ENCODE measurements at places on chromosomes 12 and 14.

GRCh38 chr12:29403991-29404390 lies 23.0 kb upstream of the ERGIC2 start:
- DNase-seq, result no peak

DNA sequence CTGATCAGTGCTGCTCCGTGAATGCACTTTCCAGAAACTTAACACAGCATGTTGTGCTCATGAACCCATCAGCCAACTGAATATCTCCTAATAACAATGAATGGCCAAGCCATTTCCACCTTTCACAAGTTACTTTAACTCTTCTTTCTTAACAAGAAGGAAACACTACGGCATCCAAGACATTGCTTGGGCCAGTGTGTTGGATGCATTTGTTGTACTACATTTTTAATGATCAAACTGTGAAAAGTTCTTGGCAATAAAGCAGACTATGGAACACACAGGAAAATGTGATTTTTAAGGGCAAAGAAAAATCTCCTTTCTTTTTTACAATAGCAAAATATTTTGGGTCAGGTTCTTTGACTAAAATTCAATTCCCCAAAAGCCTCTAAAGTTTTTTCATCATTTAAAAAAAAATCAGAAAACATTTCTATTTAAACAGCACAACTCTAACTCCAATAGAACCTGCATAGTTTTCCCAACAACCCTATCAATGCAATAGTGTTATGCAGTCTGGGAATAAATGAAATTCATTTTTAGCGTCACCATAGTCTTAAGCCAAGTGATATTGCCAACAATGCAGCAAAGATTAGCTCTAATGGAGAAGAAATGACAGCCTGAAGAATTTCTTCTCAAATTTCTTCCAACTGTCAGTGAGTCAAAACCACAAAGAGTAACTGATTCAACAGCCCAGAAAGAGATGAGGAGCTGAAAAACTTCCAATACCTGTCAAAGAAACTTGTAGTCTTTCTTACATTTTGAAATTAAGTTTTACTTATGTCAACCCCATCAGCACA lies 50.7 kb upstream of the PTPRR start:
- no peak for DNase-seq

DNA sequence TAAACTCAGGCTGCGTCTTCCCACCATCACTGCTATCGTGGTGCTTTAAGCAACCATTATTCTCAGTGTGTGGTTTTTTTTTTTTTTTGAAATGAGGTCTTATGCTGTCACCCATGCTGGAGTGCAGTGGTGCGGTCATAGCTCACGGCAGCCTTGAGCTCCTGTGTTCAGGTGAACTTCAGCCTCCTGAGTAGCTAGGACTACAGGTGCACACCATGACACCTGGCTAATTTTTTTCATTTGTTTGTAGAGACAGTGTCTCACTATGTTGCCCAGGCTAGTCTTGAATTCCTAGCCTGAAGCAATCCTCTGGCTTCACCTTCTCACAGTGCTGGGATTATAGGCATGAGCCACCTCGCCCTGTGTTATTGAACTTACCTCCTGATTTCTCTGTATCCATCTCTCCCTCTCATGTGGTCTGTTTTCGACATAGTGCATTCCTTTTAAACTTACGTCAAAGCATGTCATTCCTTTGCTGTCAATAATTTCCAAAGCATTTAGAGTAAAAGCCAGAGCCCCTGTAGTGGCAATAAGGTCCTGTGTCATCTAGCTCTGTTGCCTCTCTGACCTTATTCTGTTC lies 255.5 kb downstream of the SNAPC1 start:
- DNase-seq, result no peak

DNA sequence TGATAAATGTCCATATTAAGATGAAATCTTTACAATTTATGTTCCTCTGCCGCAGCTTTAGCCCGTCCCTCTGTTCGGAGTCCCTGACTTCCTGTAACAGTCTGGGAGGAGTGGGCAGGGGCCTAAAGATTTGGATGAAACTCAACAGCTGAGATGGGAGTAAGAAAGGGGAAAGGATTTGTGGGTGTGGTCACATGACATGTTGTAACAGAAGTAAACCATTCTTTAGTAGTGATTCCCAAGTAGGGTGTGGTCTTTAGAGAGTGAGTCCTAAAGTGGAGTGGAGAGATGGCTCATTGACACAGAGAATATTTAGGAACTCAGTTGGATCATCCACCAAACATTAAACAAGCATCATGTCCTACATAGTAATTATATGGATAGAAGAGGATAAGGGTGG lies 12.9 kb downstream of the TMEM117 start:
- DNase-seq, result no peak

GRCh38 chr12:125418902-125419564 lies 353.8 kb downstream of the AACS start:
- no peak for DNase-seq

DNA sequence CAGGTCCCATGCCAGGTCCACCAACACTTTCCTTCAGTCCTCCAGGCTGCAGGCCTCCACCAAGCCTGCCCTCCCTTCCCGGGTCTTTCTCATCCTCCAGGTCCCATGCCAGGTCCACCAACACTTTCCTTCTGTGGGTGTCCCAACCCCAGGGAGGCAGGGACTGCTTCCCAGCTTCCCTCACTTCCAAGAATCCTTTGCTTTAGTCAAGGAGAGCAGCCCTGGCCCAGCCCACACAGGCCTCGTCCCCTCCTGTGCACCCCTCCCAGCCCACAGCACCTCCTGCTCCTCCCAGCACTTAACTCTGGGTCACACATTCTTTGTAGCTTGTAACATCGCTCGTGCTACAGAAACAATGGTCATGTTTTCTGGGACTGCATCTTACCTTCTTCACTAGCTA lies 72.9 kb downstream of the TESC start:
- no peak for DNase-seq

DNA sequence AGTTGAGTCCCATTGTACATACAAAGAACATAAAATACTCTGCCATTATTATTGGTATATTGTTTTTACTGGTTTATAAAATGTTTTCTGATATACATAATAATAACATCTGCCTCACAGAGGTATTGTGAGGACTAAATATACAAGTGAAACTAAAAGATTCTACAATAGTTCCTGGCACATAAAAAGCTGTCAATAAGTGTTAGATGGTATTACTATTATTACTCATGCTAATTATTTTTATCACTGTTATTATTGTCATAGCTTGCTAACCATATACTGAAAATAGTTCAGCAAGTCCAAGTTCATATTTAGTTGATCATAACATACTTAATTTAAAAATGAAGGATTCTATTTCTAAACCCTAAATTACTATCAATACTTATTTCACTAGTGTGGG lies 34.4 kb downstream of the BTG1 start:
- no peak for DNase-seq

DNA sequence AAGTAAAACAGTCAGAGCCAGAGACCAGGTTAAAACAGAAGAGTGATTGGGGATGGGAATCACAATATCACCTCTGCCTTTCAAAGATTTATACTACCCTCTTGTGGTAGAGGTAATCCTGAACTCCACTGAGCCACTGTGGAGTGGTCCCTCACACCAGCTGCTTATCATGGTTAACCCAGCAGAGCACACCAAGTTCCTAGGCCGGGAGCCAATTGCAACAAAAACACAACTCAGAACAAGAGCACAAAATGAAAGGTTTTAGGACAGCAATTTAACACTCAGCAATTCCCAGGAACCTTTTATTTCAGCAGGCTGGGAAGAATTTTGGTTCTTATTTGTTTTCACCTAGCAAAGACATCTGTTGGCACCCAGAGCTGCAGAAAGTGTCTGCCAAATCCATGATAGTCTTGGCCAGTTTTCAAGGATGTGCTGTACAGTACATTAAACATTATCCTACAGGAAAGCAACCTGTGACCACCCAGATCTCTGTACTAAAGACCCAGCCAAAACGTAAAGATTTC lies 220.5 kb upstream of the ATXN7L3B start:
- DNase-seq, result no peak

DNA sequence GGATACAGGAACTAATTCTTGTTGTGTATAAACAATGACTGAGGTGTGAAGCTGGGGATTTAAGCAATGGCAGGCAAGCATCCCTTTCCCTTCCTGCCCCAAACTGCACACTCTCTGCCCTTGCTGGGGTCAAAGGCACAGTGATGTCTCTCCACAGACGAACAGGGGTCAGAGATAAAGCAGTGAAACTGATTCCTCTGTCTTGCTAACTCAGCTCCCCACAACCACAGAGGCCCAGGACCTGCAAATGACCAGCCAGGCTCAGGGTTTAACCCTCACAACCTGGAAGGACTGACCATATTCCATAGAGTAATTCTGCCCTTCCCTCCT lies 67.2 kb downstream of the CCDC88C start:
- no peak for DNase-seq

- DNase-seq, result no peak
Measured at GRCh38 chr12:105256921-105257320, 20.9 kb upstream of the APPL2 start.

DNA sequence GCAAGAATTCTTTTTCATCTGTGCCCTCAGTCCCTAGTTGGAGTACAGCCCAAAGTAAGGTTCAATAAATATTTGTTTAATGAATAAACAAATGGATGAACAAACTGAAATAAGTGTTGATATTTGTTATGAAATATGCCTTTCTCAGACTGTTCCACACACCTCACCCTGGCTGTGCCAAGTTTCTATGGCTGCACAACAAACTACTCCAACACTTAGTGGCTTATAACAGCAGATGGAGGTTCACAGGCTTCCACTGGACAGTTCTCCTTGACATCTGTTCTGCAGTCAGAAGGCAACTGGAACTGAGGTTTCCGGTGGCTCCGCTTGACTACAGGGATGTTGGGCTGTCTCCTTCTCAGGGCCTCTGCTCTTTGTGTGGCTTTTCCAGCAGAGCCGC lies 197.1 kb downstream of the RGS6 start:
- DNase-seq, result no peak

DNA sequence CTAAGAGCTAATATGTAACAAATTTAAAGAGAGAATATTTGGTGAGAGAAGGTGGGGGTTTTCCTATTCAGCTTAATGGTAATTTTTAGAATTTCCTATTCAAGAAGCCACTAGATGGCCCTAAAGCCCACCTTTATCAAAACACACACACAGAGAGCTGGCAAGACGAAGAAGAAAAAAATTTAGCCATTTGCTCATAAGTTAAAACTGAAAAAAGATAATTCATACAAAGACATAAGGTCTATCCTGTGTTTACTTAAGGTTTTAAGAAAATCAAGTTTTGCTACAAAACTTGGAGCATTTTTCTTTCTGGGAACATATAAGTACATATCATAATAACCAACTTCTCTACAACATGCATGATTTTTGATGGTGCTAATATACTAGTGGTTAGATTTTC lies 46.8 kb upstream of the PCED1B start:
- DNase-seq, result no peak

GRCh38 chr12:52969828-52970569 lies 21.1 kb downstream of the KRT18 start:
- no peak for DNase-seq

DNA sequence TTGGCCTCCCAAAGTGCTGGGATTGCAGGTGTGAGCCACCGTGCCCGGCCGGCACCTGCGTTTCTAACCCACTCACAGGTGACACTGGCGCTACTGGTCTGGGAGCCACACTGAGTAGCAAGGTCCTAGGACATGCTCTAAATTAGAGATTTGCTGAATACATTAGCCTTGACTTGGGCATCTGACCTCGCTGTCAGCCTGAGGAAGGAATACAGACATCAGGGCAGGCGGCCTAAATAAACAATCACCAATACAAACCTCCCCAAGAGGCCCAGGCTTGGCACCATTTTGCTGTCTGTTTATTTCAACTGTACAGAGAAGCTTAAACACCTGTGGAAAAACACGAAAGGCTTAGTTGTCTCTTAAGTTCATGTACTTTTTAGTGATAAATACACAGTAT lies 27.5 kb downstream of the P2RX4 start:
- no peak for DNase-seq

GRCh38 chr12:54053003-54053750 lies 458 bp upstream of the HOXC4 start:
- DNase-seq, result no peak

- no peak for DNase-seq
Measured at GRCh38 chr14:99427632-99428300, 52.9 kb downstream of the SETD3 start.

GRCh38 chr14:101538878-101539277 lies 22.4 kb upstream of the DIO3 start:
- DNase-seq, result no peak

DNA sequence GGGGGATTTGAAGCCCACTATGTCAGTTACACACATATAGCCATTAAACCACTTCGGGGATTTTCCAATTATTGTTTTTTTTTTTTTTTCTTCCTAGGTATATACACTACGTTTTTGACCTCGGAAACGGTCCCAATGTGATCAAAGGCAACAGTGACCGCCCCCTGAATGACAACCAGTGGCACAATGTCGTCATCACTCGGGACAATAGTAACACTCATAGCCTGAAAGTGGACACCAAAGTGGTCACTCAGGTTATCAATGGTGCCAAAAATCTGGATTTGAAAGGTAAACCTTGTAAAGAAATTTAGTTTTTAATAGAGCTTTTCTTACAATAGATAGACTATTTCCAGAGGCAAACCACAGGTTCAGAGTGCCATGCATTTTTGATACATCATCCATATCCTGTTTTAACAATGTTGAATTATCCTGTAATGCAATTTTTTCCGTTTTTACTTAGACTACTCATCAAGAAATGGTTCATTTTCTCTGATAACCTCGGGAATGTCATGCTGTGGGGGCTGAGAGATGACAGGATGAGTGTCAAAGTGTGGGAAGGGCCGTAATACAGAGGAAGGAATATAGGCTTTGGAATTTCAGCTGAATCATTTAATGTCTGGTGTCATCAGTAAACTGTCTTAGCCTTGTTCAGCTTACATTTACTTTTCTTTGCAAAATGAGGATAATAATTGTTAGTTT lies 797.1 kb downstream of the NRXN3 start:
- DNase-seq, result no peak

DNA sequence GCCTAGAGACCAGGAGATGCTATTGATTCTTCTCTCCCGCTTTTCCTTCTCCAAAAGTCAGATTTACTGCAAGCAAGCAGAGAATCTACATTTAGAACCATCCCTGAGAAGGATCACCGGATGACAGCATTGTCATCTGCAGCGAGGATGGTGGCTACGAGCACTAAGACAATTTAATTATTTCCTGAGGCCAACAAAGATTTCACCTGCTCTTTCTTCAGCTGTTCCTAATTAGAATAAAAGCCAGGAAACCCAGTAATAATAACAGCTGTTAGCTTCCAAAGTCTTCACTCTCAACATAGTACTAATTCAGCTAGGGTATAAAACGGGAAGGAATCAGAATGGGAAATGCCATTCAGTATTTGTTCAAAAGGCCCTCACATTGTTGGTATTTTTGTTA lies 53.3 kb downstream of the TMTC1 start:
- no peak for DNase-seq

DNA sequence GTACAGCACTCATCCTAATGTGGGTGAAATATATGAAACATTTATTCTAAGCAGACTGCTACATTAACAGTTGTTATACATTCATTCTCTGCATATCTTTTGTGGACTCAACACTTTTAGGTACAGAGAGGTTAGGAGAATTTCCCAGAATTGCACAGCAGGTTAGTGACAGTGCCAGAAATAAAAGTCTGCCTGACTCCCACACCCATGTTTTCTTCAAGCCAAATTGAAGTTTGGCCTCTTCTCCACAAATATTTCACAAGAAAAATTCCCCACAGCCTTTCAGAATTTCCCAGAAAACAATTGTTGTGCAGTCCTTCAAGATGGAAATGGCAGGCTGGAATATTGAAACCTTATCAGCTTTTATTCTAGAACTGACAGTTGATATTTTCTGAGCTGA lies 464.8 kb downstream of the RAD51B start:
- no peak for DNase-seq

- DNase-seq, result no peak
Measured at GRCh38 chr14:55645845-55646832, 66.1 kb downstream of the KTN1 start.

Data from activated naive CD4-positive, alpha-beta T cell treated with Interleukin-2 at 50 U/mL for 16 hours (primary cell).